Renal pelvis (tissue), 12 donors: ENCODE measurements at places on chromosomes 2 and 18. TPM values are rescaled to one million over a fixed set of nuclear protein-coding genes. Genes with fewer than 3 reads are reported as not detected.

GRCh38 chr2:222076973-222077690 is 221.7 kb downstream of the PAX3 start:
- DNase-seq = no peak

GRCh38 chr18:10010611-10011015 is 96.8 kb downstream of the VAPA start:
- DNase-seq = no peak

GRCh38 chr18:63159590-63159989 is 160.0 kb downstream of the BCL2 start:
- no peak for DNase-seq

- DNase-seq = no peak
Observed at GRCh38 chr2:236764716-236765115, 195.1 kb downstream of the ACKR3 start.

DNA sequence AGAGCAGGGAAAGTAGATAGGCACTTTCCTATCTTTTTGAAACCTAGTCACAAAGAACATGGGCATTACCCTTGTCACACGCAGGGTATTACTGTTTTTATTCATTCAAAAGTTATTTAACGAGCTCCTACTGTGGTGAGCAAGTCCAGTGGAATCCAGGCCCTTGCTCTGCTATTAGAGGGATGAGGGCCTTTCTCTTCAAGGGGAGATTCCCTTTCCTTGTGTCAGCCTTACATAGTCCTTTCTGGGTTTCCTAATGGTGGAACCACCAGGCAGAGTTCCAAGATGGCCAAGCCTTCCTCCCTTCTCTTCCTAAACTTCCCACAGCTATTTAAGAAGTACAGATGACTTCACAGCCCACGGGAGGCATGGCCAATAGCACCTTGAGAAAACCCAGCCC is 64.6 kb downstream of the SPTBN1 start:
- no peak for DNase-seq

DNA sequence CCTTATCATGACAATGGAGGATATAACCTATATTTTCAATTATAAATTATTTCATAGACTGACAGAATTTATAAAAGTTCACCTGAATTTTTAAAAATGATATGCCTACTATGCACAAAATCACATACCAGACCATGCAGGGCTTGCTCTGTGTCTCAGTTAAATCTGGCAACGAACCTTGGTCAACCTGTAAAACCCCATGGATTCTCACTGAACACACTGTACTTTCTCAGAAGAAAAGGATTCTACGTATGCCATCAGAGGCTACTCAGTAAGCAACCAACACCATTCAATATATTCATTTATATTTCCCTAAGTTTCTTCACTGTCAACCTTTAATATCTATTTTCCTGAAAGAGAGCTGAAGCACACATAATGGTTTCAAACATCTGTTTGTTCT is 52.4 kb downstream of the NRXN1 start:
- DNase-seq = no peak

Gene TXNDC2
- polyA plus RNA-seq = 0.07 TPM

Gene RND3
- polyA plus RNA-seq = 48.3 TPM

Gene CRYGD
- not detected for polyA plus RNA-seq

Gene CD28
- 1.1 TPM for polyA plus RNA-seq

Gene GDF7
- 4.1 TPM for polyA plus RNA-seq
